ENCODE measurements at places on chromosomes 5 and 9. TPM values are rescaled to one million over a fixed set of nuclear protein-coding genes. Genes with fewer than 3 reads are reported as not detected.

GRCh38 chr5:96844481-96844990 is 31.8 kb upstream of the ERAP2 start:
- no peak for DNase-seq

GRCh38 chr5:154794525-154795234 is 39.5 kb downstream of the LARP1 start:
- DNase-seq: no peak

DNA sequence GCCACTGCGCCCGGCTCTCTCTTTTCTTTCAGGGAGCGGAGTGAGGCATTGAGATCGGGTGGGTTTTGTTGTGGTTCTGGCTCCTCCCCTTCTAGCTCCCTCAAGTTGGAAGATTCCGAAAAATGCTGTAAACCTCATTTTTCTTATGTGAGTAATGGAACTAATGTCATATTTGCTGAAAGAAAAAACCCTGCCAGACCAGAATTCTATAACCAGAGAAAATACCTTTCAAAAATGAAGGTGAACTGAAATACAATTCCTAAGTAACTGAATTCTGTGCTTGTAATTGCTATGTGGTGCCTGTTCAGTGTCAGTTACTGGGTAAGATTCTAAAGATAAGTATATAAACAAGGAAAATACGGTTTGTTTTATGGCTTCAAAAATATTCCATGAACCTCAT is 30.9 kb upstream of the CDK20 start:
- DNase-seq: no peak

DNA sequence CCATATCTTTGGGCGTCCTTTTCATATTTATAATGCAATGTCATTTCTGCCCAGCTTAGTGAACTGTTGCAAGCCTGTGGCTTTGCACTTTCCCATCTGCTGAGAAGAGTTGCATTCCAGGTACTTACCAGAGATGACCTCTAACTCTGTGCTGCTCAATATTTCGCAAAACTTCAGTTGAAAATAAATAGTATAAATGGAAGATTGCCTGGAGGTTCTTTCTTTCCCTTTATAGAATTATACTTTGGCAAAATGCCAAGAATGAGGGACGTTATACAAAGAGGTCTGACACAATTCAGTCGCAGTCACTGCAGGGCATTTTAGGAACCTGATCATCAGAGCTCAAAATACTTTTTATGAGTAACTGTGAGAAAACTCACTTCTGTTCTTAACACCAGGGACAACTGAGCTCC is 18.9 kb upstream of the VLDLR start:
- DNase-seq: no peak

DNA sequence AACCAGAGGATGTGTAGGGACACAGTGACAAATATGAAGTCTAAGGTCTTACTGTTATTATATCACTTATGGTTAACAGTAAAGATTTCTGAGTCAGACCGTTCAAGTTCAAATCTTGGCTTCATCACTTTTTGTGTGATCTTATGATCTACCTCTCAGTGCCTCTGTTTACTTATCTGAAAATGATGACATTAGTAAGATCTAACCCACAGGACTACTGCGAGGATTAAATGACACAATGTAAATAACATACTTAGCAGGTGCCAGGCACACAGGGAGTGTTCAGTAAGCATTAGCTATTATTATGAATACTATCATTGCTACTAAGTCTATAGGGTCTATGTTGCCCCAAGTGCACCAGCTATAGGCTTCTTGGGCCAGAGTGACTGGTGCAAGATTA is 2.0 kb downstream of the IRF1 start:
- no peak for DNase-seq

DNA sequence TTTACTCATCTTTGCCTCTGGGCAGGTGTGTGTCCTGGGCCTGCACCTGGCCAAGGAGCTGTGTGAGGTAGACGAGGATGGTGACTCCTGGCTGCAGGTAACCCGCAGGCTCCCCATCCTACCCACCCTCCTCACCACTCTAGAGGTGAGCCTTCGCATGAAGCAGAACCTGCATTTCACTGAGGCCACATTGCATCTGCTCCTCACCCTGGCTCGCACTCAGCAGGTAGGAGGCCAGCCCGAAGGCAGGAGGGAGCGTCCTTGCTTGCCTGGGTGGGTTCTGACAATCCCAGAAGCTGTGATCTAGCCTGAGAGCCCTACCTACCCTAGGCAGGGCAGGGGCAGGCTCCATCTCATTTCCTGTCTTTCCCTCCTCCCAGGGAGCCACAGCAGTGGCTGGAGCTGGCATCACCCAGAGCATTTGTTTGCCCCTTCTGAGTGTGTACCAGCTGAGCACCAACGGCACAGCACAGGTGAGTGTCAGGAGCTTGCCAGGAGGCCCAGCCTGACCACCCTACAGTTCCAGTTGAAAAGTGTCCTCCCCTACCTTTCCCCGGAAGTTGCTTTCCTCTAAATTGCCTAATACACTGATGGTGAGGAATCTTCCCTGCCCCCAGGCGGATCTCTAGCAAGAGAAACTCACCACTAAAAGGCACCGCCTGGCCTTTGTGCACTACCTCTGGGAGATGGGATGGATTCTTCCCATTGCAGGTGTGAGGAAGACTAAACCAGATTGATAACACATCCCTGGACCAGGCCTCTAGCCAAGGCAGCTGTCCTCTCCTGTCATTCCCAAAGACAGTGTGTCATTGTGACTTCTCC is 26.4 kb downstream of the SH3GLB2 start:
- DNase-seq: no peak

DNA sequence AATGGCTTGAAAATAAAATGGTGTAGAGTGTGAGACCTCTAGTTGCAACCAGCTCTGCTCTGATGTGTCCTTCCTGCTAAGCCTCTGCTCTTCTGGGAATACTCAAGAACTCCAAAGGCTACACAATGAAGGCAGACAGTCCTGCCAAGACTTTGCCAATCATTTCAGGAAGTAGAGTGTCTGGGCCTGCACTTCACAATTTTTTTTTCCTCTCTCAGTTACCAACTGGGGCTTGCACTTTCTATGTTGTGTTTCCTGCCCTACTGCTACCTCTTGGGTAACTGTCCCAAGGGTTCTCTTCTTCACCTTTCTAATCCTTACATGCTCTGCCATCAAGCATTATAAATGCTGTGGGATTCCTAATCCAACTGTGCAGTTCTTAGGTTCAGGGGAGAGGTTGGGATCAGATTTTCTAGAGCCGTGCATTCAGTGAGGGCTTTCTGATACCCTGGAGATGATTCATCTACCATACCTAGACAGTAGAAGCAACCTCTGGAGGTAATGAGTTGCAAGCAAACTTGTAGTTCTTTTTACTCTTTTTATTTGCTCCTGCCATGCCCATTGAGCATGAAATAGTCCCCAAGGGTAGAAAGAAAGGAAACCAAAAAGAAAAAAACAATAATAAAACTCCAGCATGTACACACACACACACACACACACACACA is 365.9 kb downstream of the MLLT3 start:
- DNase-seq: no peak

- no peak for DNase-seq
These were observed 591.5 kb upstream of the KLF4 start for GRCh38 chr9:108081112-108081511.

GRCh38 chr9:1458503-1458902 is 408.3 kb downstream of the DMRT2 start:
- DNase-seq: no peak

DNA sequence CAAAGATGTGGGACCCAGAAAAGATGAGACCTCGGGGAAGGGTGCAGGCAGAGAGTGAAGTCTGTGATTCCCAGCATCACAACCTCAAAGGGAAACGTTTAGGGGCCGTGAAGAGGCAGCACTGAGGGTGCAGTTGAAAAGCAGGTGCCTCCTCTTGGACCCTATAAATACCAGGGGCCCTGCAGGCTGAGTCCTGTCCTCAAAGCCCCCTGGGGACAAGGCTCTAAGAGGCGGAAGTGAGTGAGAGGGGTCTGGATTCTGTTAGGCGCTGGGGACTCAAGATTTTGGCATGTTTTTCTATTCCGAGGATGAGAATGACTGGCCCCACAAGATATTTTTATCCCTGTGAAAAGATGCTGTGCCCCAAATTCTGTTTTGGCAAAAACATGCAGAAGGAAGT is 107.8 kb downstream of the THBS4 start:
- no peak for DNase-seq

- DNase-seq: no peak
These were observed 107.6 kb downstream of the MUSK start for GRCh38 chr9:110776221-110776620.

DNA sequence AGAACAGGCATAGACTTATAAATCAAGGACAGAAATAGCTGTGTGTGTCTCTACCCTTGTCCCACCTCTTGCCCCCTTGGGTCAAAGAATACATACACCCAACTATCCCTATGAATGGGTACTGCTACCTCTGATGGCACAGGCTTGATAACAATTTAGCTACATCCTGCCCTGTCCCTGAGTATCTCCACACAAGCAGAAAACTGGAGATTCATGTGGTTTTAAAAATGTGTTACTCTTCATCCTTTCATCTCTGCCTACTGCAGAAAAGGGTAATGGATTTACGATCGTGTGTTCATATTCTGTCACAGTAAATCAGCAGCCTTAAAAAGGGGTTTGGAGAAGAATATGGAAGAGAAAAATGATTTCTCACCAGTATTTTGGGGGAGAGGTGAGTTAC is 49.2 kb upstream of the NREP start:
- no peak for DNase-seq

DNA sequence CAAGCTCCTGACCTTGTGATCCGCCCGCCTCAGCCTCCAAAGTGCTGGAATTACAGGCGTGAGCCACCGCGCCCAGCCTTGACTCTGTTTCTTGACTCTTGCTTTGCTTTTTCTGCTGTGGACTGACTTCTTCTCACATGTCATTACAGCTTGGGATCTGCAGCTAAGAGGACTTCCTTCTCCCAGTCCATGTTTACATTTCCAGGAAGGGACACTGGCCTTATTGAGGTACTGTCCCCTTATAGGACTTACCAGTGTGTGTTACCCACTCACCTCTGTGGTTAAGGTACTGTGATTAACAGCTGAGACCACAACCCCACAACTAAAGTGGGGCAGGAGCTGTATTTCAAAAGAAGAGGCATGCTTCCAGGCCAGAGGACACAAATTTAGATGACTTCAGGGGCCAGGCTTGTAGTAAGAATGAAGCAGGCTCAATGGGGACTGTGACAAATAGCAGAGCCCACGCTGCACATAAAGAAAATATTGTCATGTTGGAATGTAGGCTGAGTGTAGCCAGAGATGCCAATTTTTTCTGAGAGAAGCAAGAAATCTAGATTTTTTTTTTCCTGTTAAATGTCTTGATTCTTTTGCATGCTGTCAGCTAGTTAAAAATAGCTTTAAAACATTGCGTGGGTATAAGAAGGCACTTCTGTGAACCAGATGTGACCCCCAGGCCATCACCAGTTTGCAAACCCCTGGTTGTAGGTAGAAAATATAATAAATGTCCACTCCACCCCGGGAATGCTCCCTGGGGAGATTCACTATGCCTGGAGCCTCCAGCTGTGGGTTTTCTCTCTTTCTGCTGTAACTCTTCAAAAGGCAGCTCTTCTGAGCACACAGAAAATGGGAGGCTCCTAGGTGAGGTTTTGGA is 75.0 kb downstream of the PTPDC1 start:
- DNase-seq: no peak

GRCh38 chr9:33445389-33446239 is 1.8 kb downstream of the AQP3 start:
- DNase-seq: peak; percentile 87

PPP2R2B gene
- total RNA-seq: 1.2 TPM

EDIL3 gene
- 42.4 TPM for total RNA-seq

HTR1A gene
- not detected for total RNA-seq

All from upper lobe of right lung (tissue), 1 donor.